Activated gamma-delta T cell treated with Interleukin-2 at 50 U/mL for 16 hours (primary cell): ENCODE measurements at places on chromosomes 16 and 17.

- no peak for DNase-seq
These were observed 49.7 kb downstream of the TOX3 start for GRCh38 chr16:52497067-52497816.

DNA sequence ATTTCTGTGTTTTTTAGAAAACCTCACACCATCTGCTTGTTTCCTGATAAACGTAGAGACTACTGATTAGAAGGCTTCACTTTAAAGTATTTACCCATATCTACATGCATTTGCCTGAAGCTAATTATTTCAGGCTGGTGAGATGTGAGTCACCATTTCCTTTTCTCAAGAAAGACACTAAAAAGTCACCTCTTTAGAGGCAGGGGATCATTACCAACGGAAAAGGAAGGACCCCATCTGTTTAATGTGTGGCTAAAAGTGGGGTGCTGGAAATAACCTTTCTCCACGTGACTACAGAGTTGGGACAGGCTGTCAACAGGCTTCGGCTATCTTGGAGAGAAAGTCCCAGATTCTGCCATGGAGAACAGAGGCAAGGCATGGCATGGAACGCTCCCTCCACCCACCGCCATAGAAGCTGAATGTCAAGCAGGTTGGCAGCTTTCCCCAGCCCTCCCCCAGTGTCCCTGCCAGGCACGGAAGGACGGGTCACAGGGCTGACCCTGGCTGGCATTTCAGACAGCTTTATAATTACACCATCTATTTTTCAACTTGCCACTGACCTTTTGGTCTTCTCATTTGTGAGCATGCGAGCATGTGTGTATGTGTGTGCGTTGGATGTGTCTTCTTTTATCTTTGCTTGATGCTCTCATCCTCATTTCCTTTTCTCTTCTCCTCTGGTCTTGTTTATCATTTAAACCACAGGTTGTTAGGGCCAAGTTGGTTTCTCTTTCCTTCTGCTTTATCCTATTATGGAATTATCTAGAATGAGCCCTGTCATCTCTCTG is 157.0 kb downstream of the CPPED1 start:
- DNase-seq, result no peak

DNA sequence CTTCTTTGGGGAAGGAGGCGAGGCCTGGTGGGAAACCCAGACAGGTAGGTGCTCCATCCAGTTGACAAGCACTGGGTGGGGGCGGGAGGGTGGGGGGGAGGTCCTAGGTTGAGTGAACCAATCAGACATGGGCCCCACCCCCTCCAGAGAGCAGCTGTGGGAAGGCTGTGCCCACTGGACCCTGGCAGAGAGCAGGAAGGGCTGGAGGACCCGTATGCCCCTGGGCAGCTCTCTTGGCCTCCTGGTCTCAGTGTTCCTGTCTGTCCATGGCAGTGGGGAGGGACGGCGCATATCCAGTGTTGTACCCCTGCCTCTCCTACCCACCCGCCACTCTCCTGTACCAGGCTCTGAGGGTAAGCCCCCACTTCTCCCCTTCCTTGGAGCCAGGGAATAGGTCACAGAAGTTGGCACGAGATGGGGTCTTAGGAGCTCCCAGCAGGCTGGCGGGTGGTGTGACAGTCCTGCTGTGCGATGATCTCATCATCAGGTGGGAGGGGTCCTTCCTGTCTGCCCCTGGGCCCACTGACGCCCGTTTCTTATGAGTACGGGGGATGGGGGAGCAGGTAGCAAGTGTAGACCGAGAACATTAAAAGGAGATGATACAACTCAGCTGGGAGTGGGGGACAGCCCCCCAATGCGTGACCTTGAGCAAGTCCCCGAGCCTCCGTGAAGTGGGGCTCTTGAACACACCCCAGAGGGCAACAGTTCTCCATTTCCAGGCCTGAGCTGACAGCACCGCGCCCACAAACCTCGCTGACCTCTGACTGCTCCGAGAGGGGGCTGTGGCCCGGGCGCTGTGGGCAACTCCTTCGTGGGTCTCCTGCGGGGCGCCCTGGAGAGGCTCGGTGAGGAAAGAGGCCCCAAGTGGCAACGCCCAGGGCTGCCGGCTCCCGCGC is 1.2 kb upstream of the ZFPM1 start:
- peak; percentile 22 for DNase-seq

DNA sequence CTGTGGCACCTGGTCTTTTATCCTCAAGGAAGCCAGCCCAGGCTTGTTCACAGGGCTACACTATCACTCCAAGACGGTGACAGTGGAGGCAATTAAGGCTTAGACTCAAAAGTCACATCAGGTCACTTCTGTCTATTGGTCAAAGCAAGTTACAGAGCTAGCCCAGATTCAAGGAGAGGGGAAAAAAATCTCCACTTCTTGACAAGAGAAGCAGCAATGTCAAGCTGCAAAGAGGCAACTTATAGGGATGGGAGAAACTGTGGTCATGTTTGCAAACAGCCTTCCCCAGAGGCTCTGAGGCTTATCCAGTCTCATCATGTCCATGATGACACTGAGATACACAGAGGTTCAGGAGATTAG is 31.6 kb downstream of the SERPINF1 start:
- no peak for DNase-seq

DNA sequence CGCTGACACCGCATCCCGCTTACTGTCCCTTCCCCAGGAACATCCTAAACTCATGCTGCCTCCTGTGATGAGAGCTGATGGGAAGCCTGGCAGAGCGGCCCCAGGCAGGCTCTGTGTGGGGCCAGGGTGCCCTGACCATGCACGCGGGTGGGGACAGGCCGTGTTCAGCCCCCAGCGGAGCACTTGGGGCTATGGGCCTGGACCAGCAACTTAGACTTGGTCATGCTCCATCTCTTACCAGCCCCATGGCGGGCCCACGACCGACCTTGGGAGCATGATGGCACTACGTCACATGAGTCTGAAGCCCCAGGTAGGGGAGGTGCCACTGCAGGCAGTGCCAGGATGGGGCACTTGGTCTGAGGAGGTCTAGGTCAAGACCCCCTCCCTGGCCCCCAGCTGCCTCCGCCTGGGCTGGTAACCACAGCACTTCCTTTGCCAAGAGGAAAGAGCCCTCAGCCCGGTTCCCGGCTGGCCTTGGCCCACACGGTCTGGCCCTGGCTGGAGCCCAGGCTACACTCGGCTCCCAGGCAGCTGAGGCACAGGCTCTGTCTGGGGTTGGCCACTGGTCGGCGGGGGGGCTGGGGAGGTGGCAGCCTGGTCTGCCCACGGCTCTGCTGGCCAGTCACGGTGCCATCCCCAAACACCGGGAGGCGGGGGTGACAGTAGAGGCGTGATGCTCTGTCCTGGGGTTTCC is 25.7 kb downstream of the BAHCC1 start:
- no peak for DNase-seq
